Esophagus squamous epithelium (tissue), 5 donors: ENCODE measurements at places on chromosomes 7 and 10.

DNA sequence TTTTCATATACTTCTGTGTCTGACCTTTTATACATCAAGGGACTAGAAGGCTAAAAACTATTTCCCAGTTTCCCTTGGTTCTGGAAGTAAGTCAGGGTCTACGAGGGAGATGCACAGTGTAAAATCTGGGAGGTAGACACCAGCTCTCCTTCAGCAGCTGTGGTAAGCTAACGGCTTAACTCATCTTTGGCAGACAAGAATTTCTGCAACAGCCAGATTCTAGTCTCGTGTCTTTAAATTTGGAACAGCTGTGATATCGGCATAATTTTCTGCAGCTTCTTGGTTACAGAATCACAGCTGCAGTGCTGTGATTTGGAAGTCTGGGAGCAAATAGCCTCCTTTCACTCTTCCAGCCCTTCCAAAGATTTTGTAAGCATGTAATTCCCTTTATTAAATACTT lies 37.4 kb upstream of the ABCB4 start:
- no peak for DNase-seq

DNA sequence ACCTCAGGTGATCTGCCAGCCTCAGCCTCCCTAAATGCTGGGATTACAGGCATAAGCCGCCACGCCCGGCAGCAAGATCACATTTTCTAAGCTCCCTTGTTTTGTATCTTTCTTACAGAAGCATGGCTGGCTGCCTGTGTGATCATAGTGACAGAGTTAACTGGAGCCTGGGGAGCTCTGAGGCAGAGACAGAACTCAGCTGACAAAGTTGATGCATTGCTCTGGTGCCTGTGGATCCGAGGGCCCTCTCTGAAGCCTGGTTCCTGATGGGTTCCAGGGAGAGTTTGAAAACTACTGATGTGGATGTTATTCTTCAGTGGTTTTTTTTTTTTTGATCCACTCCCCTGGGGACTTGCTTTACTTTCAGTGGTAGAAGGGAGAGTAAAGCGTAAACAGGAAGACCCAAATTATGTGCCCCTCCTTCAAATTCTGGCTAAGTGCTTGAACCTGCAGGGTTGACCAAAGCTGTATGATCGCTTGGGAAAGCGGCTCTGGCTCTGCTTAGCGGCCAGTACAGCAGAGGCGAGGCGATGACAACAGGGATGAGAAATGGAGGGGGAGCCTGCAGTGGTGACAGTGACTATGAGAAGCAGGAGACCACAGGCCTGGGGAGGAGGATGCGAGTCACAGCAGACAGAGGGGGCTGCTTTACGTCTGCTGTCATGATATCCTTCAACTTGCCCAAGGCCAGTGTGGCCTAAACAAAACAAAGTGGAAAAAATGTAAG lies 6.8 kb upstream of the EFCAB10 start:
- DNase-seq: no peak

DNA sequence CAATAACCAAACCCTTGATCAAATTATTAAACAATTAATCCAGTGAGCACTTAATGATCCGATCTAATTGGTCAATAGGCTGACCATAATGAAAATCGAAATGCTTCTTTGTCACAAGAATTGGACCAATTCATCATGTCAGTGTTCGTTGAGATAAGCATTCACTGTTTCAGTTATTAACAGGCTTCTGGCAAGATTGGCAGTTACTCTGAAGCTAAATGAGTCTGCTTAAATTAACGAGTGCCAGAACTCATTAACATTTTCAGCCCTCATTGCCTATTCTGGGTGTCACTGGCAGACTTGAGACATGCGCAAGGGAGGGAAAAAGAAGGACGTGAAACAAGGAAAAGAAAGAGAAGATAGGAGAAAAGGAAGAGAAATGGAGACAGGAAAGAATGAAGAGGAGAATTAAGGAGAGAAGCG lies 30.7 kb upstream of the SLC26A3 start:
- no peak for DNase-seq

GRCh38 chr7:95246831-95247370 lies 77.4 kb downstream of the PON1 start:
- DNase-seq: no peak

DNA sequence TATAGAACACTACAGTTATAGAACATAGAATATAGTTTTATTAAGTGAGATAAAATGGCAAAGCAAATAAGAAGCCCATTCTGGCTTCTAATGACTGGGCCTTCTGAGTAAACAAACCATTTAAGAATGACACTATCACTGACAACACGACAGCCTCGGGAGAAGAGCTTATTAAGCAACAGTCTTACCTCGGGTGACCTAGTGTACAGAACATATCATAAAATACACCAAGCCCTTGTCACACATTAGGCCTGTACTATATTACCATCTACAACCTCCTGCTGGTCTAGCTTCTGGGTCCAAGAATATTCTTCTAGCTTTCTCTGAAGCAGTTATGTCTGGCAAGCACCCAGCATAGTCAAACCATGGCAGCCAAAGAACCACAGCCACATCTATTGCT lies 32.0 kb downstream of the CCDC186 start:
- DNase-seq: no peak

GRCh38 chr7:139036901-139037300 lies 1.1 kb upstream of the ZC3HAV1L start:
- no peak for DNase-seq

- DNase-seq: no peak
Measured at GRCh38 chr7:142868188-142868985, 13.5 kb downstream of the EPHB6 start.

- no peak for DNase-seq
Measured at GRCh38 chr7:131895541-131896164, 339.2 kb upstream of the PODXL start.

DNA sequence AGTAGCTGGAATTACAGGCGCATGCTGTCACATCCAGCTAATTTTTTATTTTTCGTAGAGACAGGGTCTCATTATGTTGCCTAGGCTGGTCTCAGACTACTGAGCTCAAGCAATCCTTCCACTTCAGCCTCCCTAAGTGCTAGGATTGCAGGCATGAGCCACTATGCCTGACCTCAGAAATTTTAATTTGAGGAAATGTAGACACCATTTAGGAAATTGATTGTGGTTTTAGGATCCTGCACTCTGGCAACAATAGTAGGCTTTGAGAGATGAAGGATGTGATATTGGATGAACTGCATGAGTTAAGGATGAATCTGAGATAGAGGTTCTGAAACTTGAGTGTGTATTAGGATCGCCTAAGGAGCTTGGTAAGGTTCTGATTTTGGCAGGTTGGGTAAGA lies 66.5 kb downstream of the PPP1R9A start:
- DNase-seq: no peak
